Hematopoietic multipotent progenitor cell (in vitro differentiated cells): ENCODE measurements at places on chromosomes 2 and 18.

DNA sequence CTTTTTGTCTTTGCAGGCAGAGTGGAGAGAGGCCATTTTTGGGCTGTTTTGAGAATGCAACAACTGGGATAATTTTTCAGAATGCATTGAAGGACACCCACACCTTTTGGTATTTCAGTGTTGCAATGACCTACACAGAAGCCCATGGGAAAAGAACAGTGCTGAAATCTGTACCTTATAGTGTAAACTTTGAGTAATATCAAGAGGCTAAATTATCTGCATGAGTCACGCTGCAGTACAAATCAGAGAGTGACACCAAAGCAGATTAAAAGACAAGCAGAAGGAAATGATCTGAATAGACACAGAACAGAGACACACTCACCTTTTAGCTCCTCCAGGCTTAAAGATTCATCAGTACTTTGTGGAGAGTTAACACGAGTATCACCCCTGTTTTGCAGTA lies 265.3 kb downstream of the PAX3 start:
- no peak for DNase-seq

GRCh38 chr2:146370826-146371225 lies 1474.0 kb upstream of the ACVR2A start:
- DNase-seq, result no peak

GRCh38 chr2:50584185-50584584 lies 447.7 kb downstream of the NRXN1 start:
- DNase-seq, result no peak

DNA sequence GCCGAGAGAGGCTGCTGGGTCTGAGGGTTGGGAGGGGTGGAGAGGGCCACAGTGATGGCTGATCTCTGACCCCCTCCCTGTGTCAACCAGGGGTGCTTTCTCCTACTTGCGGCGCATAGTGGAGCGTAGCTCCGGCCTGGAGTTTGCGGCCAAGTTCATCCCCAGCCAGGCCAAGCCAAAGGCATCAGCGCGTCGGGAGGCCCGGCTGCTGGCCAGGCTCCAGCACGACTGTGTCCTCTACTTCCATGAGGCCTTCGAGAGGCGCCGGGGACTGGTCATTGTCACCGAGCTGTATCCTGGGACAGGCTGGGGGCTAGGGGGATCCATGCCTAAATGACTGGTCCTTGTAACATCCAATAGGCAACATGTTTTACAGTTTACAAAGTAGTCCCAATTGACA lies 20.9 kb upstream of the GMPPA start:
- DNase-seq, result no peak

DNA sequence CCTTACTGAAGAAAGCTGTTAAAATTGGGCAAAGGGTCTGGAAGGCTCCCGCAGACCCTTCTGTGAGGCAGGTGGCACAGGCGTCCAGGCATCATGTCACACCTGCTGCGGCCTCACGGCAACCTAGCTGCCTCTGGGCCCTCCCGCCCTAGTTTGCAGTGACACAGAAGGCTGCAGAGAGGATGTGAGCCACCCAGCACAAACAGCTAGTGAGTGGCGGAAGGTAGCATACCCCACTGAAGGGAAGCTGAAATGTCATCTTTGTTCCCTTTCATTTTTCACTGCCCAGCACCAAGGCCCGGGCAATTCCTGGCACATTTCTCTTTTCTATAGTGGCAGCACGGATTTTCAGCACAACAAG lies 53.8 kb downstream of the TRAPPC12 start:
- no peak for DNase-seq

DNA sequence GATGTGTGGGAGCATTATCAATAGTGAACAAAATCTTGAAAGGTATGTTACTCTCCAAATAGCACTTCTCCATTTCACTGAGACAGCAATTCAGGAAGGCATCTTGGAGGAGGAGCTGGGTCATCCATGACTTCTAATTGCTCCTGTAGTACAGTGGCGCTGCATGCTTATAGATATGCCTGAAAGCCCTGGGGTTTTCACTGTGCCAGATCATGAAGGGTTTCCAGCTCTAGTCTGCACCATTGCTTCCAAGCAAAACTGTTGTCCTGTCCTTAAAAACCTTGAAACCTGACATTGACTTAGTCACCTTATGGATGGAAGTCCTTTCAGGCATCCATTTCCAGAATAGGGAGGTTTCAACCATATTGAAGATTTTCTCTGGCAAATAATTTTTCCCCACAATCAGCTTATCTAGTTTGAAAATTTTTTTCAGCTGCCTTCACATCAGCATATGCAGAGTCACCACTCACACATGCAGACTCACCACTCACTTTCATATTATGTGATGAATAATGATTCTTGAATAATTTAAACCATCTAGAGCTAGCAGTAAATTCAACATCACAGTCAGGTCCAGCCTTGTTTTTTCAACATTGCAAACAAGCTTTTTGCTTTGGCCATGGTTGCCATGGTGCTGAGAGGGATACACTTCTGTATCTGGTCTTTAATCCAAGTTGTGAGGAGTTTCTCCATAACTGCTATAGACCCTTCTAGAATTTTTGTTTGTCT lies 297.1 kb downstream of the CLIP4 start:
- DNase-seq, result no peak

DNA sequence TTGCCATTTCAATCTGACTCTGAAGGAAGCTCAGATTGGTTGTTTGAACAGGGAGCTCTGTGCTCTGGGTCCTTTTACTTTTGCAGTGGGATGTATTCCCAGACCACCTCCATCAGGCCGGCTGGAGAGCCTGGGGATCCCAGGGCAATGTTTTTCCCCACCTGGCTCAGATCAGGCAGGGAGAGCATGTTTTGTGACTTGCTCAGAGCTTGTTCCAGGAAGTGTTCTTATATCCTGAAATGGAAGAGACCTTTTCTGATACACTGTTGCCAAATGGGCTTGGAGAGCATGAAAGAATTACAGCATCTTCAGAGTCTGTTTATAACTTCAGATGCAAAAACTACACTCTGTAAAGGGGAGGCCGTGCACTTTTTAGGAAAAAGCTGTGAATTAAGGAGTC lies 56.0 kb downstream of the LIPG start:
- no peak for DNase-seq

DNA sequence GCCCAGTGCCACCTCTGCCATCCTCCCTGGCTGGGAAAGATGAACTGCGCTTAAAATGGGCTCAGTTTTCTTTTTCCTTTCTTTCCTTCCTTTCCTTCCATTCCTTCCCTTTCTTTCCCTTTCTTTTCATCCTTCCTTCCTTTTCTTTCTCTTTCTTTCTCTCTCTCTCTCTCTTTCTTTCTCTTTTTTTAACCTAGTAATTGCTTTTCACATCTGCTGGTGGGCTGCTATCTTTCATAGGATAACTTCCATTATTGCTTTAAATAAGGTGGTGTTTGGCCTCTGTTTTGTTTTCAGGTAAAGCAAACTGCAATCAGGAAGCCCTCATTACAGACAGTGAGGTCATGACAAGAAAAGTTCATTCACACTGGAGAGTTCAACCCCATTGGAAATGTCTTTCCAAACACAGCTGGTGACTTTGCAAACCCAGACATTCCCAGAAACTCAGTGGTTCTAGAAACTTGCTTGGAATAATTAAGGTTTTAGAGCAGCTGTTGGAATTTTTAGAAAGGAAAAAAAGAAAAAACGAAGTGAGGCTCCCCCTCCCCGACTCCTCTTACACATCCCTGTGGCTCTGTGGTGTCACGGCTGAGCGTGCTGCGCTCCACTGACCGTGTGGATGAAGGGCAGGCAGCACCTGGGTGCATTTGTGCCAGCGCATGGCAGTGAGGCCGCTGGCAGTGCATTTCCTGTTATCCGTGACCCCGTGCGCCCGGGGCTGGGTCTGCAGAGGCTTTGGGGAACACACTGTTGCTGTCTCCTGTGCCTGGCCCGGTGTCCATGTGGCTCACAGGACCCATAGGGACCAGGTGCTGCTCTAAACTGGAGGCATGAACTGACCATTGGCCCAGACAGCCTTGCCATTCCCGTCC lies 76.9 kb downstream of the MBP start:
- DNase-seq, result no peak

DNA sequence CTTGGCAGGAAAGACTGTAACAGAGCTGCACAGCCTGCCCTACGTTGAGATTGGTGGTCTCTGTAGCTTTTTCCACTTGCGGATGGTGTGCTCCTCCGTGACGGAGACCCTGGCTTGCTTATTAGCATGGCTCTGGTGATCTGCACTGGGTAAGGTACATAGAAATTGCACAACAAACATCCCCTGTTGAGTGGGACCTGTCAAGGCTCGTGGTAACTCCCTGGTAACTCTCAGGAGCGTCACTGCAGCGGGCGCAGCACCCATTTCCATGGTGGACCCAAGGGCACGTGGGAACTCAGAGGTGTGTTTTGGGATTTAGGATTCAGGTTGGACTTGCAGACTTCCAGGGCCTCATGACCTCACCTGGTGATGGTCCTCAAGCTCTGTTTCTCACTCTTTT lies 1.1 kb downstream of the TRAF3IP1 start:
- DNase-seq, result no peak

DNA sequence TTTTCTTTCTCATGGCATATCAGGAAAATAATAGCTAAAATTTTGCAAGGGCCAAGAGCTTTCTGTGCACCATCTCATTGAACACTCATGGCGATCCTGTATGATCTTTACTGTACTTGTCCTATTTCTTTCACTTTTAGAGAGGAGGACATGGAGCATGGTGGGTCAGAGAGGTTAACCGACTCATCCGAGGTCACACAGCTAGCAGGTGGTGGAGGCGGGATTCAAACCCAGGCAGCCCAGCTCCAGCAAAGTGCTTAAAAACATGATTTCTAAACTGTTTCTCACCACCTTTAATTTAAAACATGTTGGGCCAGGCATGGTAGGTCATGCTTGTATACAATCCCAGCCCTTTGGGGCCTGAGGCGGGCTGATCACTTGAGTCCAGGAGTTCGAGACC lies 6.4 kb downstream of the NGEF start:
- no peak for DNase-seq

- DNase-seq, result no peak
These were observed 147.0 kb downstream of the VWC2L start for GRCh38 chr2:214557884-214558283.

DNA sequence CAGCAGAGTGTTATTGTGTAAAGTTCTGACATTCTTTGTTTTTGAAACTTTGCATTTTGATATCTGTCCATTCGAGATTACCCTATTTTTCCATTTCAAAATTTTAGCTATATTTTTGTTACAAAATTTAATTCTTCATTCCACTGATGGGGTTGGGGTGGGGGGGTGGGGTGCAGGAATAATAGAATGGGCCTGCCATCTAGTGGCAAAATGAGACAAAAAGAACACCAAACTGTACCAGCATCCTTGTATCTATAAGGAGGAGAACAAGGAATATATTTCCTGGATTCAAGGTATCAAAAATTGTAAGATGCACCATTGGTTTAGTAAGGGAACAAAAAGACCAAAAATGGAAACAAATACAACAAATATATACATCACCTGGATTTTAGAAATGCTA lies 27.9 kb upstream of the TTR start:
- DNase-seq, result no peak

DNA sequence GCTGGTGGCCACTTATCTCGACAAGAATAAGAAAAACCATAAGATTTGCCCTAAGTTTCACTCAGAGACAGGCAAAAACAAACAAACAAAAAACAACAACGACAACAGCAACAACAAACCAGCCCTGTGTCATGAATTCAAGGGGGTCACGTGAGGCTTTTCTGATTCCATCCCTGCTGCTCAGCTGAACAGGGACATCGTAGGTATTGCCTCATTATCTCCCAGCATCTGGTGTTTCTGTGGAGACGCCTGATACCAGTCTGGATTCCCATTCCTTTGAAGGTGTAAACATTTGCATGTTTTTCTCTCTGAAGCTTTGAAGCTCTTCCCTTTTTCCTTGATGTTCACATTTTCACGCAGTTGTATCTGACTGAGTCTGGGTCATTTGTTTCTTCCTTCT lies 117.4 kb downstream of the KCNF1 start:
- no peak for DNase-seq

DNA sequence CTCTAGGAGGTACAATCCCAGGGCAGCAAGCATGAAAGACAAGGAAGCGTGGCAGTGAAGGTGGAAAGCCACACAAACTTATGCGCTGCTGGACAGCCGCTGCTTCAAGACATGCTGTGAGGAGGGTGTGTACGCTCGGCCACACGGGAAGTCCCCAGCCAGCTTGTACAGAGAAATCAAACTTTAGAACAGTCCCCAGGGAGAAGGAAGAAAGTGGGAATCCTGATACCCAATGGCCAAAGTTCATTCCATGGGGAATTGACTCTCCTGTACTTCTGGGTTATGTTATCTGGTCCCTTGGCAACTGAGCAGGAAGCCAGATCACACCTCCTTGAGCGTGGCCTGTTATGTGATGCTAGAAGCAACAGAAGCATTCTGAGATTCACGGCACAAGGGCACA lies 86.1 kb upstream of the BOD1L2 start:
- DNase-seq, result no peak

GRCh38 chr2:45134726-45135125 lies 125.5 kb upstream of the SIX2 start:
- DNase-seq, result no peak

DNA sequence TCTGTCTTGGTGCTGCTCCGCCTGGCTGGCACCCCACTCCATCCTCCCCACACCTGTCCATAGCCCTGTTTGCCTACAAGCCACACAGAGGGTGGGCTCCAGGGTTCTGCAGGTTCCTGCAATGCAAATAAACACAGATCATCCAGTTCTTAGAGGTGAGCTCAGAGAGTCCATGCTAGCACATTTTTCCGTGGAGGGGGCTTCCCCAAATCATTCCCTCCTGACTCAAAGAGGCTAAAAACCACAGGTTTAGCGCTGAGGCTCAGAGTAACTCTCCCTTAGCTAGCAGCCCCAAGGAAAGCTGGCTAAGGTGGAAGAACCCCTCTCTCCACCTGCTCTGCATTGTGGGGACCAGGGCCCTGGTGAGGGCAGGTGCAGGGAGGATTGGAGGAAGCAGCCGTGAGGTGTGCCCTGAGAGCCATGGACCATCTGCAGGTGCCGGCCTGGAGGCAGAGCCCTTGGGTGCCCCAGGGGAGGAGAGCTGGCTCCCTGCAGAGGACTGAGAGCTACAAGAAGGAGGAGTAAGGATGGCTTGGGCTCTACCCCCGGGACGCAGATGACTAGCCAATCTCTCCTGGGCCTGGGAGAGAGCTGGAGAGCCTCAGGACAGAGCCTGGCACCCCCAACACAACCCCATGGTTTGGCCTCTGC lies 23.8 kb upstream of the TEX44 start:
- no peak for DNase-seq

DNA sequence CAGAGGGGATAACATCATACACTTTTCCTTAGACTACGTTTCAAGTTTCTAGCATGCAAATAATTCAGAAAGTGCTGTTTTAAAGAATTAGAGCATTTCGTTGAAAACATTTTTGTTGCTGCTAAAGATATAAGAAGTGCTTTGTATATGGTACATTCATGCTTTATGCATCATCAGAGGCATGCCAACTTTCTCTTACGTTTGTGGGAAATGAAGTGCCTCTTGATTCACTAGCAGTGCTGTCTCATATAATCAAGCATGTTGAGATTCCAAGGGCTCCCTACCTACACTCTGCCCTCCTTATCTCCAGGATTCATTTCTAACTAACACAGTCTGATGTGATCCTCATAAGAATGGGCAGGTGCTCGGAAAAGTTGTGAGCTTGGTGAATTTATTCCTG lies 748.6 kb upstream of the DDX18 start:
- DNase-seq, result no peak
